ENCODE measurements at places on chromosomes 2 and 18. TPM values are rescaled to one million over a fixed set of nuclear protein-coding genes. Genes with fewer than 3 reads are reported as not detected.
A peak's percentile ranks its signal among the peaks of the same experiment; 100 is the strongest.

DNA sequence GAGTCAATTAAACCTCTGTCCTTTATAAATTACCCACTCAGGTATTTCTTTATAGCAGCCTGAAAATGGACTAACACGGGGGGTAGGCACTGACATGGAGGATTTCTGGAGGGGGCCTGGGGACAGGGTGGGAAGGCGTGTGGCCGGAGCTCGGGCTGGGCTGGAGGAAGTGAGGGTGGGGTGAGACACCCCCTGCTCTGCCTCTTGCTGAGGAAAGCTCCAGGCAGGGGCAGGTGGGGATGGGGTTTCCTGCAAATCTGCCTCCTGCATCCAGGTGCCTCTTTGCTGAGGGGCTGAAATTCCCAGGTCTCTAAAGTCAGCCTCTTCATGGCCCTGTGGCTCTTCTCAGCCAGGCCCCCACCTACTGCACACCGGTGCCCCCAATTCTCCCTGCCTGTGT is 25.7 kb upstream of the OTOS start:
- DNase-seq = no peak

DNA sequence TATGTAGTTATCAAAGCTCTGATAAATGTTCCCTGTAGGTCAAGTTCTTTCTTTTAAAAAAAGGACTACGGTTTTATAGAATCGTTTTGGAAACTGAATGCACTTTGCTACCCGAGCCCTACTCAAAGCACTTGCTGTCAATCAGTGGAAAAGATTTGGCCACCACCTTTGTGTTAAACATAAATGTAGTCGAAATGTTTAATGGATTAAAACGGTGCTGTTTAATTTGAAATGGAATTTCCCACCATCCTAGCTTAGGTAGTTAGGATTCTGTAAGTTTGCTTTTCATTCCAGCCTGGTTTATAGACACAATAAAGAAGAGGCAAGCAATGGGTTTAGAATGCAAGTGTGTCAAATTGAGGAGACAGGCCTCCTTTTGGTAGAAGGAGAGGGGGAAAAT is 69.4 kb upstream of the MMADHC start:
- no peak for DNase-seq

- DNase-seq = peak; percentile 93
Observed at GRCh38 chr2:120566331-120567035, 169.2 kb upstream of the GLI2 start.

DNA sequence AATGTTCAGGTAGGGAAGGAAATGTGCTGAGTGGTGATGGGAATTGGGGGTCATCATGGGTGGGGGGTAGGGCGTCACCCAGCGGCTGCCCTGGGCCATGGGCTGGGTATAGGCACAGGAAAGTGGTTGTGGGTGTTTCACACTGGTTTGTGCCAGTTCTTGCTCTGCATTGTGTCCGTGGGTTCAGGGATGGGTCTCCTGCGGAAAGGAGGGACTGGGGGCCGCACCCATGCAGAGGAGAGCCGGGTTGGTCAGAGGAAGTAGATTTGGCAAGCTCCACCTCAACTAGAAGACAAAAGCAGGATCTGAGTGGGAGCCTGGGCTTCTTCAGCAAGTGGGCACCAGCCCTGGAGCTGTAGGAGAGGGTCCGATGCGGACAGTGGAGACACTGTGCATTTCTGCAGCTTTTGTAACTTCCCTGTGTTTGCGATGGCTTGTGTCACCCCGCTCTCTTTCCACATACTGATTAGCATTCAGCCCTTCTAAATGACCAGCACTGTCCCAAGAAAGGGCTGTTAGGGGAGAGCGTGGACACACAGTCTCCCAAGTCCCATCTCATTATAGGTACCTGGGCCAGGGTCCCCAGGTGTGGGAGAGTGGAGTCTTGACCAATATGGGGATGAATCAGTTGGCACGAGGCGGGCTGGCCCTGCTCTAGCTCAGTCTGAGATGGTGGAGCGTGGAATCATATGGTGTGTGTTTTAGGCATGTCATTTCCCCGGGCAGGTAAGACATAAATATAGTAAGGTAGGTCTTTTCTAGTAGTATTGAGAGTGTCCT is 67.2 kb downstream of the LRRFIP1 start:
- no peak for DNase-seq

GRCh38 chr2:49978341-49978740 is 824.0 kb upstream of the FSHR start:
- DNase-seq = no peak

- no peak for DNase-seq
Observed at GRCh38 chr18:51726614-51727013, 529.1 kb upstream of the MEX3C start.

DNA sequence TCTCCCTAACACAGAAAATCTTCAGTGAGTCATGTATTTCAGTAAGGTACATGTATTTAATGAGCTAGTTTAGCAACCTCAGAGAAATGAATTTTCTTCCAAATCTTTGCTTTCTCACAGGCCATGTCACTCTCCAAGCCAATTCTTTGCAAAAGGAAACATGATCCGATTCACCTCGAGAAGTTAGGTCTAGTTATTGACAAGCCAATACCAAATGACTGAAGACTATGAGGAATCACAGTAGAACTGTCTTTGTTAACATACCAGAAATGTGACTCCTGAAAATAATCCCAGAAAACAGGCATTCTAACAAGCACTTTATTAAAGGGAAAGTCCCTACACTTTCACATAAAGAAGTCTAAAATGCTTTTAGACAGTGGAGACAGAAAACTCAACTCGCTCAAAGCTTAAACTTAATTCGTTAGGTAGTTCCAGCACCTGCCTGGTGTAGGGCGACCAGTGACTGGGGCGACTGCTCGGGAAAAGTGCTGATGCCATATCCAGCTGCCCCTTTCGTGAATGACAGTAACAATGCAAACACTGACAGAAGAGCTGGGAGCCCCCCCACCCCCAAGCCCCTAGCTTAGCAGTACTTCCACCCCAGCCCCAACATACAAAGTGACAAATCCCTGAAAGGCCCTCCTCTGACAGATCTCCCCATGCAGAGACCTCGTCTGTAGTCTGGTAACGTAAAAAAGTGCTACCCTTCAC is 1.8 kb downstream of the MEMO1 start:
- peak; percentile 10 for DNase-seq

GRCh38 chr2:64652231-64653108 is 1.2 kb downstream of the SERTAD2 start:
- peak; percentile 57 for DNase-seq

LIMS2 gene
- 2.3 TPM for total RNA-seq

TRIM54 gene
- total RNA-seq = not detected

MEP1B gene
- not detected for total RNA-seq

TTC27 gene
- total RNA-seq = 21.5 TPM

Data from LHCN-M2 (cell line).